Right ventricle myocardium inferior (tissue), 1 donor: ENCODE measurements at places on chromosomes 1 and 21.

- DNase-seq = no peak
These were observed 699.2 kb downstream of the KCNT2 start for GRCh38 chr1:195909061-195909460.

- DNase-seq = no peak
These were observed 53.2 kb upstream of the C1orf87 start for GRCh38 chr1:60126723-60127122.

GRCh38 chr1:171422511-171422910, 62.8 kb upstream of the PRRC2C start:
- no peak for DNase-seq

DNA sequence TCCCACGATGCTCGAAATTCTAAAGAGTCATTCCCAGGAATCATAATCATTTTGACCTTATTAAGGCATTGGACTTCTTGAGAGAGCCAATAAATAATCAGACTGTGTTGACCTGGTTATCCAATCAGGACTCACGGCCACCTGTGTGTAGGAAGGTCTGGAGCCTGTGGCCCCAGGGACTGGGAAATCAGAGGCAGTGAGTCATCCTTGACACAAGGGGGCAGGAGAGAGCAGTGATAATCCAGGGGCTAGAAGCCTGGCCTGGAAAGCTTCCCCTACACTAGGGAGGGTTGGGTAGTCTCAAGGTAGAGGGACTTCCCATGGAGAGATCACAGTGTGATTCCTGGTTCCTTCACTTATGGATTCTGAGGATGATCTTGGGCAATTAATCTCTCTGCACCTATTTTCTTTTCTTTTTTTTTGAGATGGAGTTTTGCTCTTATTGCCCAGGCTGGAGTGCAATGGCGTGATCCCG, 4.7 kb downstream of the MR1 start:
- peak; percentile 75 for DNase-seq

DNA sequence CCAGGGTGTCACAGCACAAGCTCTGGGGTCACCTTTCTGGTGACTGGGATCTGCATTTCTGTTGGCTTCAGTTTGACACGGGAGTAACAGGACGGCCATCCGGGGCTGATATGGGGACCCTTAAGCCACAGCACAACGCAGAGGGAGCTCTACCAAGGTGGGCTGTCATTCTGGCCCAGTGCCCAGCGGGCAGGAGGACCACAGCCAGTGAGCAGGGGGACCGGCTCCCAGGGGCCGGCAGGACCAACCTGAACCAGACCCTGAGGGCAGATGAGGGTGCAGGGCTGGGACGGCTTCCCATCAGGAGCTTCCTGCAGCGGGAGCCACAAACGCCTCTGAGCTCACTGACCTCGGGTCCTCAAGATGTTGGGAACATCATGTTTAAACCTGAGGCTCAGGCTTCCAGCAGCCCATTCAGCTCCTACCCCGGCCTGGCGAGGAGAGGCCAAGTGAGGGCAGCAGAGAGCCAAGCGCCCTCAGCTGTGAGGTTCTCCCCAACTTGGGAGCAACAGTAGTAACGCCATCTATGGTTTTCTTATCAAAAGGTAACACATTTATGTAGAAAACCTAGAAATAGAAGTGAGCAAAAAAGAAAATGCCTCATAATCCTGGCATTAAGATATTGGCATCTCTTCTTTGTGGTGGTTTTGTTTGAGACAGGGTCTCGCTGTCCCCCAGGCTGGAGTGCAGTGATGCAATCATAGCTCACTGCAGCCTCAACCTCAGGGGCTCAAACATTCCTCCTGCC, 26.8 kb downstream of the TMEM201 start:
- no peak for DNase-seq

GRCh38 chr1:41353744-41354143, 7.5 kb upstream of the FOXO6 start:
- no peak for DNase-seq

- DNase-seq = no peak
These were observed 60.1 kb upstream of the COA6 start for GRCh38 chr1:234313171-234313570.

DNA sequence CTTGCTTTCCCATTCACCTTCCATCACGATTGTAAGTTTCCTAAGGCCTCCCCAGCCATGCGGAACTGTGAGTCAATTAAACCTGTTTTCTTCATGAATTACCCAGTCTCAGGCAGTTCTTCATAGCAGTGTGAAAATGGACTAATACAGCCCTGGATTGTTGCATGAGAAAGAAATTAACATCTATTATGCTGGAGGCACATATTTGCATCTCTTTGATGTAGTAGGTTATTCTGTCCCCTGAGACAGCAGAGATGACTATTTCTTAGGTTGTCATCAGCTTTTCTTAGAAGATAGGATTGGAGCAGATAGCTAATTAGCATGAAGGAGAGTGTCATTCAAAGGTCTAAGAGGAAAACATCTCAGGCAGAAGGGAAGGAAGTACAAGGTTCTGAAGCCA, 166.2 kb downstream of the OMA1 start:
- no peak for DNase-seq

DNA sequence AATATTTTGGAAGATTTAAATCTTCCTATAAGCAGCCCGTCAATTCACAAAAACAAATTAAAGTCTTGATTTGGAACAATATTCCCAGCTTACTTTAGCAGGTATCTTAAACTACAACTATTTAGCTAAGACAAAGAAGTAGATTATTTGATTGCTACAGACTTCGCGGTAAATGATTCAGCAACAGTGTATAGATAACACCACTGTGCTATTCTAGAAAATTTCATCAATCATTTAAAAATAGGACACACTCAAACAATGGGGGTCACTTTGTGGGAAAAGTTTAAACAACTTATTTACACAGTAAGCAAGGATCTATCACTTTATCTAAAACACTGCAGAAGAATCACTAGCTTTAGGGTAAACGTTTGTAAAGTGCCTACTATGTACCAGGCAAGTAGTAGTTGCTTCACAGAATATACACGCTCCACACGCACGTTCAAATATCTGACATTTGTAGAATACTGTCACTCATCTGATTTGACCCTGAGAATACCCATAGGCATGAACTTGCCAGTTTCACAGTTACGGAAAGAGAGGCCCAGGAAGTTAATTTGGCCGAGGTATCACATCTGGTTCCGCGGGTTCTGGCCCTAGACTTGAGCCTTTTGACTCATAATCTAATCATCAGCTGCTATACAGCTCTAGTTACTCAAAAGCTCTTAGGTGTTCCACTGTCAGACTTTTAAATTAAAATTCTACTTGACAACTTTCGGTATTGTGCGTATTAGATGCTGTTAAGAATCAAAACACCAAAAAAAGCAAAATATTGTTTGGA, 876 bp downstream of the DENND2C start:
- DNase-seq = no peak

DNA sequence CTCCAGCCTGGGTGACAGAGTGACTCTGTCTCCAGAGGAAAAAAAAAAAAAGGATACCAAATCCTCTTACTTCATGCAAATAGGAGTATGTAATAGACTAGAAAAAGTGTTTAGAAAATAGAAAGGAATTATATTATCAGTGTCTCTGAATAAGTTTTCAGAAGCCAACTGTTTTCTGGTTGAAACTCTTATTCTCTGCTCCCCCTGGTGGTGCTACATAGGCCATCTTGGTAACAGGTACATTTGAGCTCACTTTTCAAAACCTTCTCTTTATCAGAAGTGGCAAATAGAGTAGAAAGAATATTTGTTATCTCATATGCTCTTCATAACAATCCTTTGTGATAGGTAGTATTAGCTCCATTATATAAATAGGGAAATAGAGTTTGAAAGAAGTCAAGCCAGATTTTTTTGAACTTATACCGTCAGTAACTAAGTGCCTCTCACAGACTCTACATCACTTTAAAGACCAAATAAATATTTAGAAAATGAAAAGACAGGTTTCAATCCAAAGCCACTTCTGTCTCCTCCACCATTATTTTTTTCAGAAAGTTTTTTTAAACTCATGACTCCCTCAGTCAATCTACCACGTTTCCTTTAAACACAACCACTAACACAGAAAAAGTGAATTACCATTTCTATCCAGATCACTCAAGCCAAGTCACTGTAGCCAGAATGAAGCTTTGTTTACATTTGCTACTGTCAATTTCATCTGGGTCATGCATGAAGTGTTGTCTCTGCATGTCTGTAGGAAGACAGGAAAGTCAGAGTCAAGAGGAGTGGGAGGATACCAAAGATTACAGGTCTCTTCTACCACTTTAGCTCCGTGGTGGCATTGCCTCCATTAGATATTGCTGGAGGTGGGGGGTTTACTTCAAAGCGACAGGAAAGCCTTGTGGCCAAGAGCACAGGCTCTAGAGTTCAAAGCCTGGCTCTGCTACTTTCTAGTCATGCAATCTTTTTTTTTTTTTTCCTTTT, 45.6 kb downstream of the IL23R start:
- no peak for DNase-seq

DNA sequence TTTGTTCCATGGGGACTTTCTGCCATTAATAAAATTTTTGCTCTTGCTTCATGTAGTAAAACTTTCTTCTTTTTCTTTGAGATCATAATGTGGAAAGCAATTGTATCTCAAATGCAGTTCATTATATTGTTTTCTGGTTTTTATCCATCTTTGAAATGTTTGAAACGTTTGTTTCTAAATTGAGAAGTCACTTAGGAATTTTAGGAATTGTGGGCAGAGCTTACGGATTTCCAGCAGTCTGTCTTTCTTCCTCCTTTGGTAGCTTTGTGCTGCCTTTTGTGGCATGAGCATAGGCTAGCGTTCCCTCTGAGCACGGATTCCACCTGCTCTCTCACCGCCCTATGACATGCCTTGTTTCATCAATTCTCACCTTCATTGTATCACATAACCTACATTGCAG, 2.9 kb upstream of the ST6GALNAC5 start:
- no peak for DNase-seq

DNA sequence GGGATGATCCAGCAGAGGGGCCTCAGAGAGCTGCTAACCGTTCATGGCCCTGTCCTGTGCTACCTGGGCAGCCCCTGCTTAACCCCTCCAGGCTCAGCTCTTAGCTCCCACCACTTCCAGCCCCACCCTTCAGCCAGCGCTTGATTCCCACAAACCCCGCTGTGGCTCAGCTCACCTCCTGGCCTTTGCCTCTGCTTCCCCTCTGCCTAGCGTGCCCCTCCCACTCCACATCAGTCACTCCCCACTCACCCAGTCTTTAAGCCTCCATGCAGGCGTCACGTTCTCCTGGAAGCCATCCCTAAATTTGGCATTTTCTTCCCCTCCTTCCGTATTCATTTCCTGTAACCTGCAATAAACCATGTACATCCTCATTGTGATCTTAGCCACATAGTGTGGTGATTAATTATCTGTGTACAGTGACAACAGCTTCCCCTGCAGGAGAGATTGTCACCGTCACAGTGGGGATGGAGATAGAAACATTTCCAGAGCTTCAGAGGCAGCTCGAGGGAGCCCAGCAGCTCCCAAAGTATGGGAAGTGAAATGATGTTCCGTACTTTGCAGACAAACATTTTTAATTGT, 65.5 kb downstream of the EPHB2 start:
- DNase-seq = peak; percentile 35

- DNase-seq = no peak
These were observed 17.0 kb downstream of the LHX4 start for GRCh38 chr1:180247061-180247460.

GRCh38 chr1:233512538-233512937, 101.4 kb upstream of the KCNK1 start:
- DNase-seq = no peak

GRCh38 chr21:45499970-45500577, 42.2 kb downstream of the SLC19A1 start:
- DNase-seq = peak; percentile 20

- DNase-seq = no peak
These were observed 62.0 kb downstream of the KCNK1 start for GRCh38 chr1:233675893-233676292.

DNA sequence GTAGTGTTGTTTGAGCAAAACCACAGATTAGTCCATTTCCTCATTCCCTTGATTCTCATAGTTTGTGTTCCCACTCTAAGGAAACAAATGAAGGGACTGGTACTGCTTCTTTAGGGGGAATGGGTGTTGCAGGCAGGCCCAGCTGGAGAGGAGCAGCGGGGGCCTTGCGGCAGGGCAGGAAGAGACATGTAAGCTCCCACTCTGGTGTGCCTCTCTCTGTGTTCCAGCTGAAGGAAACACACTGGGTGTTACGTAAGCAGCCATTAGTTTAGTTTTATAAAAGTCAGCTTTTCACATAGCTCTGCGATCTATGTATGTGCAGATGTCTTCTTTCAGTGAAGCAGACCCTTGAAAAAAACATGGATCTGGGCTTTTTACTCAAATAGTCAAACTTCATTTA, 99.5 kb downstream of the CACHD1 start:
- DNase-seq = no peak

DNA sequence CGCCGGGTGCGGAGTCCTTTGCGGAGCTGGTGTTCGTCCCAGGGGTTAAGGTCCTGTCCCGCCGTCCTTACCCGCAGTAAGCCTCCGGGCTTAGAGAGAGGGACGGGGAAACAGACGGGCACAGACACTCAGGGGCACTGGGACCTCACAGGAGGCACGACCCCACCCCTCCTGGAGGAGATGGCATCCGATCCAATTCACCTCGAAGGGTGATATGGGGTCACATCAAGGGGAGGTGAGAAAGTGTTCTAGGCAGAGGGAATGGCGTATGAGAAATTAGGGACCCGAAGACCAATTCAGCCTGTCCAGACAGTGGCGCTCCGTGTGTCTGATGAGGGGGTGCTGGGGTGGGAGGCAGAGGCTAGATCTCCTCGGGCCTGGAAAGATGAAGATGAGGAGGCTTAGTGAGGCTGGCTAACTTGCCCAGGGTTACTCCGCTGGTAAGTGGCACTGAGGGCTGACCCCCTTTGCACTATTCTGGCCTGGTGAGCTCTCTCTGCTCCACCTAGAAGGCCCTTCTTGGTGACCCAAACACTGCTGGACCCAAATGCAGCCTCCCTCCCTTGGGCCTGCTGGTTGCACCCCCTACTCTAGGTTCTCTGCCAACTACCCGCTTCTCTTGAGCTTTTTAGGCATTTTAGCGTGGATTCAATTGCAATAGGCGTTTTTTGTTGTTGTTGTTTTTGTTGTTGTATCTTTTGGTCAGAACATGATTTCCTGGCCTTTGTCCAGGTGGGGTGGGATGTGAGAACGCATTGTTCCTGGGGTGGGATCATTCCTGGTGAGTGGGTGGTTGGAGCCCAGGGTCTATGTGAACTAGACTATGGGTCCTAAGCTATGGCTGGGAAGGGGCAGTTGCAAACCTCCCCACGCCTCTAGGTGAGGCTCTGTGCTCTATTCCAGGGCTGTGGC, 12.3 kb downstream of the BTBD19 start:
- no peak for DNase-seq

GRCh38 chr1:46673749-46674182, 2.1 kb downstream of the TEX38 start:
- DNase-seq = no peak

DNA sequence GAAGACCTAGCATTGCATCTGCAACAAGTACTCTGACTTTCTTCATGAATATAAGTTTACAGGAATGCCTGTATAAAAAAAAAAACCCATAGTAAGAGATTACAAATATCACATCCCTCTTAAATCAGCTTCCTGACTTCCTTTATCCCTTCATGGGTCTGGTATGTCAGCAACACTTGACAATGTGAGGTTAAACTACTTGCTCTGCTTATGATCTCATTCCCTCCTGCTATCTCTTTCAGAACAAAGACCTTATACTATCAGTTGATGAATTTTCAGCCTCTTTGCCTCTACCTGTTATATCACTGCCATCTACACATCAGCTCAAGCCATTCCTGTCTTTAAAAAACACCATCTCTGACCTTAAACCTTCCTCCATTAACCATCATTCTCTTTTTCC, 130.9 kb upstream of the SAMSN1 start:
- no peak for DNase-seq
